ENCODE measurements at places on chromosomes 12 and 14. TPM values are rescaled to one million over a fixed set of nuclear protein-coding genes. Genes with fewer than 3 reads are reported as not detected.

- ATAC-seq, result no peak
Measured at GRCh38 chr14:53620317-53620716, 336.3 kb downstream of the BMP4 start.

- no peak for ATAC-seq
Measured at GRCh38 chr14:91155626-91156089, 41.8 kb downstream of the DGLUCY start.

GALNT4 gene
- total RNA-seq, result 16.7 TPM

LMO3 gene
- total RNA-seq, result not detected

DNA sequence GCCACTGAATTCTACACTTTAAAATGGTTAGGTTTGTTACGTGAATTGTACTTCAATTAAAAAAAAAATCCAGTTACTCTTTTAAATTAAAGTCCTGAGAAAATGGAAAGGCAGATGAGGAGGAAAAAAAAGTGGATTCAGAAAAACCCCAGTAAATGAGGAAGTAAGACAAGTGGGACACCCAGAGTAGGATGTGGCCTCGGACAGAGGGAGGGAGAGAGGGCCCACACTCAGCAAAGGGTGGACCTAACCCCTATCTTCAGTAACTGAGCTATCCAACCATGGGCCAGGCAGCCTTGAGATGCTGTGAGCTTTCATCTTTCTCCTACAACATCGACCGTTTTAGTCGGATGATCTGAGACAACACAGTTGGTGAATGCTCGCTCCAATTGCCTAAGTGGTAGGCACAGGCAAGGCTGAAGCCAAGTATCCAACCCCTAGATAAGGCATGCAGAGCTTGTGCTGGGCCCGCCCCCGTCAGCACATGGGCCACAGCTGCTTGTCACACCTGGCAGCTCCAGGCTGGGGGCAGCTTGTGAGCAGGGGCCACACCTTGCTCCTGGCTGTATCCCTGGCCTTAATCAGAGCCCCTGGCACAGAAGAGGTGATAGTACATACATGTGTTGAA lies 142.1 kb downstream of the TTC7B start:
- ATAC-seq, result no peak

GRCh38 chr14:56002342-56002741 lies 115.9 kb upstream of the PELI2 start:
- no peak for ATAC-seq

DNA sequence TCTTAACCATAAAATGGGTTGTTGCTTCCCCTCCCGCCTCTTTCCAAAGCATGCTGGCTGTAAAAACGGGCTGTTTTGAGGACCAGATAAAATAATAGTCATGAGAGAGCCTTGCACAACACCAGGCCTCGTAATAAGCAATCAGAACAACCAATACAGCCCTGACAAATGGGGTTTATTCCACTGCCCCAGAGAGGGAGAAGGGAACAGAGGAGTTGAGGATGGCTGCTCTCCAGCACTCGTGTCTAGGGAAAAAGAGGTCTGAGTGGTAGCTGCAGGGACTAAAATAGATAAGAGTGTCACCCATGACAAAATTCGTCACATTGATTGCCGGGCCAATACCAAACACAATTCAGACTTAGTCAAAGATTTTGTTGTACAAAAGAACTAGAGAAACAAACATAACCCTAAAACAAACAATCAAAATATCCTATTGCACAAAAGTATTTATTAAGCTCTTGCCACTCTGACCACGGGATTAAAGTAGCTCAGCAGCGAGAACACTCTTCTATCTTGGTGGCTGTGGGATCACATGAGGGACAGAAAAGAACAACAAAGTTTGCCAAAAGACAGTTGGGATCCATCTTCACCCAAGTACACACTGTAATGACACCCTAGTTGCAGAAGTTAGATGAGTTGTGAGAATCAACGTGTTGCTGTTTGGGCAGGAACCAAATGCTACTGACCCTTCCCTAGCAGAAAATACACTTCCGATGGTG lies 188.0 kb downstream of the FOXN3 start:
- ATAC-seq, result no peak

- no peak for ATAC-seq
Measured at GRCh38 chr14:29705801-29706200, 221.8 kb downstream of the PRKD1 start.

DNA sequence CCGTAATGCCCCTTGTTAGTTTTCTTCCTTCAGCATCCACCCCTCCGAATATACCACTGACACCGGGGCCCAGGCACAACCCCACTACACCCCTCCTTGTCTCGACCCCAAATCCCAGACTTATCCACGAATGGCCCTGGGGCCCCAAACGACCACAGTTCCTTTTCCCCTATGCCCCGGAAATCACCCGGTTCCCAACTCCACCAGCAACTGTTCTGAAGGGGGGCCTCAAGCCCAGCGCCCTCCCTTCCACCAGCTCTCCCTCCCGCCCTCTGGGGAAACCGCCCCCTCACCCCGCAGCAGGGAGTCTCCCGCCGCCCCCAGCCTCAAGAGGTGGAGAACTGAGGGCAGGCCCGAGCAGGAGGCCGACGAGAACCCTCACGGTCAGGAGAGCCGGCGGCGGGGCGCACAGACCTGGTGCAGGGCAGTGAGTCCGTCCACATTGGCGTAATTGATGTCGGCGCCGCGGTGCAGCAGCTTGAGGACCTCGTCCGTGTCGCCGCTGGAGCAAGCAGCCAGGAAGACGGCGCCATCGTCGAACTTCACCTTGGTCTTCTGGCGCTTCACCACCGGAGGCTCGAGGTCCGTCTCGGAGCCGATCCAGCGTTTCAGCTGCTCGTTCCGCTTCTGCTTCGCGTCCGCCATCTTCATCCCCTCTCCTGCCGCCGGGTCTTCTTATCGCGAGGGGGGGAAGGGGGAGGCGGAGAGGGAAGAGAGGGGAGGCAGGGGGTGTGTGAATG lies 446 bp downstream of the PPP1R12A start:
- ATAC-seq, result peak; percentile 20

CAPZA3 gene
- not detected for total RNA-seq

- ATAC-seq, result no peak
Measured at GRCh38 chr14:32933629-32934072, 5.0 kb upstream of the NPAS3 start.

DNA sequence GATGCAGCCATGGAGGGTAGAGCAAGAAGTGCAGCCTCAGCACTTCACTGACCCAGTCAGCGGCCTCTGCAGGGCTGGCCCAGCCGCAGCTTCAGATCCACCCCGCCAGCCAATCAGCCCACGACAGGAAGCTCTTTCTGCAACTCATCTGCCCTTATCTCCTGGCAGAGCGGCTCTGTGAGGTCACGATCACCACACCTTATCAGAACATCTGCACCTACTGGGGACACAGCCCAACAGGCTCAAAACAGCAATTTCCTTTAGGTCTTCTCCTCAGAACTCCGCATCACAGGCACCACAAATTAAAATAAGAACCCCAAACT lies 287.3 kb downstream of the BCL11B start:
- ATAC-seq, result peak; percentile 100

DNA sequence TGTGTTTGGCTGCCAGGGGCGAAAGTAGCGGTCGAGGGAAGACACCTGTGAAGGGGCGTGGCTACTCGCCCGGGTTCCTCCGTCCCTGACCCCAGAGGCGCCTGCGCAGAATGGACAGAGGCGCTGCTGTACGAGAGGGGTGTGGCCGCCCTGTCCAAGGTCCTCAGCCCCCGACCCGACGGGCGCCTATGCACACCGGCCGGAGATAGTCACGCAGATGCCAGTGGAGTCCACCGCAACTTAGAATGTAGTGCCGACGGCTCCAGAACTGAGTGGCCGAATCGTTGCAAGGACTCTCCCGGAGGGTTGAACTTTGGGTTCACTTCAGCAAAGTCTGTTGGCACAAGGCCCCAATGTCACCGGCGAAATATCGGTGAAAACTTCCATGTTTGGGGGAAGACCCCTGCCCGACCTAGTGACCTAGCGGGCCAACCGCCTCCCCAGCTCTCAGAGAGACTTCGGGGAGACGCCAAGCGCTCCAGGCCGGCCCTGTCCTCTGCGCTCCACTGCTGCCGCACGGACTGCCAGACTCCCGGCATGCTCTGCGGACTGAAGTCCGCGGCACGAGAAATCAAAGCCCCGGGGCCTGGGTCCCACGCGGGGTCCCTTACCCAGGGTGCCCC lies 541 bp upstream of the RNU6-7 start:
- ATAC-seq, result peak; percentile 74

ART4 gene
- not detected for total RNA-seq

GRCh38 chr12:123393747-123394146 lies 9.8 kb downstream of the KMT5A start:
- no peak for ATAC-seq

DNA sequence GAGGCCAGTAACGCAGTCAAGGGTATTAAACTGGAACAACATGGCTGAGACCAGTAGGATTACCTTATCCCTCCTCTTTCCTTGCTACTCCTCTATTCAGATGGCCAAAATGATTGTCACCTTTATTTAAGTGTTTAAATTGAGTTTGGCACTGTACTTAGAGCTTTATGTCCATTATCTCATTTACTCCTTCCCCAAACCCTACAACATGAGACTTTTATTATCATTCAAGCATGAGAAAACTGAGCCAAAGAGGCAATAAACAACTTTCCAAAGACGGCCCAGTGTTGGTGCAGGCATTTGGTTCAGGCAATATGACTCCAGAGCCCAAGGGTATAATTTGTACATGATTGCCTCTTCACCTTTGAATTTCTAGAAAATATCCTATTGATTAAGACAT lies 370.9 kb upstream of the KITLG start:
- no peak for ATAC-seq

INSM2 gene
- not detected for total RNA-seq

TAS2R31 gene
- 2.1 TPM for total RNA-seq

DNA sequence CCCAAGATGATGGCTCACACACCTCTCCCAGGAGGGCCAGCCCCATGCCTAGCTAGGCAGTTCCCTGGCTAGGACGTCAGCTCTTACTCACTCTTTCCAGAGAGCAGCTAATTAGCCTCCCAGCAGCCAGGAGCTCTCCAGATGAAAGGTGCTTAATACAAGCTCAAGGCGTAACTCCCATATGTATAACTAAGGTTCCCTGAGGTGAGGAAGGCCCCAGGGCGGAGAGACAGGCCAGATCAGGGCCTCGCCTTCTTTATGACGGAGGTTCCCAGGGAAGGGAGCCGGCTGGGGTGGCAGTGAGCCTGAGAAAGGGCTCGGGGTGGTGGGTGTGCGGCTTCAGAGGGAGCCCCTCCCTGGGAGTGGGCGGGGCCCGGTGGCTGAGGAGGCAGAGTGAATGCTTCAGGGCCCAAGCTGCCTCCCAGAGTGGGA lies 26.4 kb upstream of the ZFP36L1 start:
- ATAC-seq, result peak; percentile 39

DNA sequence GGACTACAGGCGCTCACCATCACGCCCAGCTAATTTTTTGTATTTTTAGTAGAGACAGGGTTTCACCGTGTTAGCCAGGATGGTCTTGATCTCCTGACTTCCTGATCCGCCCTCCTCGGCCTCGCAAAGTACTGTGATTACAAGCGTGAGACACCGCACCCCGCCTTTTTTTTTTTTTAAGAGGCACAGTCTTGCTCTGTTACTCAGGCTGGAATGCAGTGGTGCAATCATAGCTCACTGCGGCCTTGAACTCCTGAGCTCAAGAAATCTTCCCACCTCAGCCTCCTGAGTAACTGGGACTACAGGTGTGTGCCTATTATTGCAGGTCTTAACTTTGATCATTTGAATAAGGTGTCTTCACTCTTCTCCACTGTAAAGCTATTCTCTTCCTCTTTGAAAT lies 5.3 kb upstream of the GLTP start:
- no peak for ATAC-seq

MMP19 gene
- total RNA-seq, result not detected

DNA sequence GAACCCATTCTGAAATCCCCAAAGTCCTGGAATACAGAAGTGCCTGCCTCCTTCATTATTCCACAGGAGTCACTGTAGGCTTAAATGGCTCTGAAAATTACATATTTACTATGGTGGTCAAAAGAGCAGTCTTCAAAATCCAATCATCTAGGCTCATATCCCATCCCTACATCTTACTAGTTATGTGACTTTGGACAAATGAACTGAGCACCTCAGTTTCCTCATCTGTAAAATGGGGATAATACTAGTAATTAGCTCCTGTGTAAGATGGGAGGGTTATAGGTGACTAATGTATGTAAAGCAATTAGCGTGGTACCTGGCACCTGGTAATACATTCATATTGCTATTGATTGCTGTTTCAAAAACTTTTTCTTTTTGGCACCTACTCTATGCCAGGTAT lies 243.6 kb downstream of the CHST11 start:
- ATAC-seq, result no peak

- peak; percentile 82 for ATAC-seq
Measured at GRCh38 chr12:79886917-79887519, 47.9 kb downstream of the PPP1R12A start.

GRCh38 chr12:24197532-24197931 lies 248.1 kb upstream of the SOX5 start:
- no peak for ATAC-seq

HPD gene
- total RNA-seq, result not detected

DNA sequence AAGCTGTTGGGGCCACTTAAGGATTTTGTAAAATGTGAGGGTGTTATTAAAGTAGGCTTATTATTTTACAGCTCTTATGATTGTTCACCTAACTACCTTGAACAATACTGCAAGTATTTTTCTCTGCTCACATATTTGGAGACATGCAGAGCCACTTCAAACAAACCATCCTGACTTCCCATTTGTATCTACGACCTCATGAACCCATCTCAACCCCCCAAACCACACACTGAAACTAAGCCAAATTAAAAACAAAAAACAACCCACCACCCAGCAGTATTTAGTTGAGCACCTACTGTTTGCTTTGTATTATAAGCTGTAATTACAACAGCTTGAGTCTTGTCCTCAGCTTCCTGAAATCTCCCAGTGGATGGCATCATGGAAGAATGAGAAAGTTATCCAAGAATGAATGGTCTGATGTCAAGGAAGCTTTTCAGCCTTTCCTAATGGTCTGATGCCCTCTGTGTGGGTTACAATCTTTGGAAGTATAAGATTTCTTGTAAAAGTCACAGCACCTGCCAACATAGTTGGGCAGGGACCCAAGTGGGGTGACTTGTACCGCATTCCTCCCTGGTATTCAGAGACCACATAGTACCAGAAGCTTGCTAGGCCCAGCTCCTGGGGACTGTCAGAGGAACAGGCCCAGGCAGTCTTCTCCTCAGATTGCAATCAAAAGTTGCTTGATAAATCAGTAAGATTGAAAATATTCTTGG lies 416.6 kb downstream of the ZFP36L1 start:
- no peak for ATAC-seq

RASSF9 gene
- not detected for total RNA-seq

DNA sequence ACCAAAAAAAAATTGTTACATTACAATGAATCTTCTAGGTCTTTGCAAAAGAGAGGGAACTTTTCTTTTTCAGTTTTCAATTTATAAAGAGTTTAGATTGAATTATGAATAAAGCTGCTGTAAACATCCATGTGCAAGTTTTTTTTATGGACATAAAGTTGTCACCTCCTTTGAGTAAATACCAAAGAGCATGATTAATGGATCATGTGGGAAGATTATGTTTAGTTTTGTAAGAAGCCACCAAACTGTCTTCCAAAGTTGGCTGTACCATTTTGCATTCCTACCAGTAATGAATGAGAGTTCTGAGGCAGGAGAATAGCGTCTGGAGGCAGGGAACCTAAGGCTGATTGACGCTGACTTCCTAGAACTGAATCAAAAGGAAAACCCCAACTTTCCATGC lies 30.2 kb downstream of the LEMD3 start:
- no peak for ATAC-seq

Measured in activated T-helper 17 cell treated with anti-CD3 and anti-CD28 coated beads, Interleukin-2, amount 50 U/mL, for 72 hours (primary cell).